Lung microvascular endothelial cell (primary cell): ENCODE measurements at places on chromosomes 13 and 19. TPM values are rescaled to one million over a fixed set of nuclear protein-coding genes. Genes with fewer than 3 reads are reported as not detected.

DNA sequence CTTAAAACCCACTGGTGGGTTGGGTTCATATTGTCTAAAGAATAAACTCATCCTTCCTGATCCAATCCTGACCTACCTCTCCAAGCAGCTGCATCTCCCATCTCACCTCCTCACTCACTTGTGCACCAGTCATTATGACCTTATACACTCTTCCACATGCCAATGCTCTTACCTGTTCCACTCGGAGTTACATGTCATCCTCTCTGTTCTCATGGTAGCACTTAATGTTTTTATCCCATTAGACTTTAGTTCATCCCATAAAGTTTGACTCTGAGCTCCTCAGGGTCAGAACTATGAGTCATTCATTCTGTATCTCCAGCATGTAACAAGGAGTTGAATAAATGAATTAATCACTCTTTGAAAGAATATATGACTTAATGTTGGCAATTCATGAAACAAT, 330.2 kb downstream of the KLF12 start:
- peak; percentile 37 for DNase-seq

The POU4F1 gene
- total RNA-seq: under 0.01 and 0.20 TPM in 2 replicates

DNA sequence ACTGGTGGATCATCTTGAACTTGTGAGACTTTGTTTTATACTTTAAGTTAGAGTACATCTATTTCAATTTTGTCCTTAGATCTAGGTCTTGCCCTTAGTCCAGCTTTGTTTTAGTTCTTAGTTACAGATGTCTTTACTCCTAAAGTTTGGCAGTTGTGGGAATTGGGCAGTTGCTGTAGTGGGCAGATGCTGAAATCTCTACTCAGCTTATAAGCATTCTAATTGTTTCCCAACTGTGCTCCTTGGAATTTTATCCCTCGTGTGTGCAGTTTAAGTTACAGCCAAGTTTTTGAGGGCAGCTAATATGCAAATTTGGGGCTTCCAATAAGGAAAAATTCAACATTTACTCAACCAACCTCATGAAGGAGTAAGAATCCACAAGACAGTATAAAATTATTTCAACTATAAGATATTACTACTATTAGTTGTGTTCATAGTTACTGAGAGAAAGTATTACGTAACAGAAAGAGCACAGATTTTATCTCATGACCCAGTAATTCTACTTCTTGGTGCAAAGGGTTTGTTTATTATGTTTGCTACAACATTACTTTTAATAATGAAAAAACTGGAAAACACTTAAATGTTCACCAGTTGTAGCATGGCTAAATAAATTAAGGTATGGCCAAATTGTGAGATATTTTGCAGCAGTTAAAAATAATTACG, 32.9 kb downstream of the CCDC122 start:
- DNase-seq: no peak

DNA sequence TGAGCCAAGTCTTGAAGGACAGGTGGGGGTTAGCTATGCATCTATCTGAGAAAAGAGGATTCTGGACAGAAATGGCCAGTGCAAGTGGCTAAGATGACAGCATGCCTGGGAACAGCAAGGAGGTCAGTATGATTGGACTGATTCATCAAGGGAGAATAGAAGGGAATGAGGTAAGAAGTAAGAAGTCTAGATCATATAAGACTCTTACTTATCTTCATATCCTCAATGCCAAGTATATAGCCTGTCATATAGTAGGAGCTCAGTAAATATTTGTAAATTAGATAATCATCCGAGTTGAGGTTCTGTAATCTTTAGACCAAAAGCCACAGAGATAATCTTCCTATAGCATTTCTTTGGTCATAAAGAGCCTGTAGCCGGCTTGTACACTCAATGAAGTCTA, 103.3 kb upstream of the MLNR start:
- DNase-seq: no peak
